ENCODE measurements at places on chromosomes 13 and 19. TPM values are rescaled to one million over a fixed set of nuclear protein-coding genes. Genes with fewer than 3 reads are reported as not detected.
A peak's percentile ranks its signal among the peaks of the same experiment; 100 is the strongest.

DNA sequence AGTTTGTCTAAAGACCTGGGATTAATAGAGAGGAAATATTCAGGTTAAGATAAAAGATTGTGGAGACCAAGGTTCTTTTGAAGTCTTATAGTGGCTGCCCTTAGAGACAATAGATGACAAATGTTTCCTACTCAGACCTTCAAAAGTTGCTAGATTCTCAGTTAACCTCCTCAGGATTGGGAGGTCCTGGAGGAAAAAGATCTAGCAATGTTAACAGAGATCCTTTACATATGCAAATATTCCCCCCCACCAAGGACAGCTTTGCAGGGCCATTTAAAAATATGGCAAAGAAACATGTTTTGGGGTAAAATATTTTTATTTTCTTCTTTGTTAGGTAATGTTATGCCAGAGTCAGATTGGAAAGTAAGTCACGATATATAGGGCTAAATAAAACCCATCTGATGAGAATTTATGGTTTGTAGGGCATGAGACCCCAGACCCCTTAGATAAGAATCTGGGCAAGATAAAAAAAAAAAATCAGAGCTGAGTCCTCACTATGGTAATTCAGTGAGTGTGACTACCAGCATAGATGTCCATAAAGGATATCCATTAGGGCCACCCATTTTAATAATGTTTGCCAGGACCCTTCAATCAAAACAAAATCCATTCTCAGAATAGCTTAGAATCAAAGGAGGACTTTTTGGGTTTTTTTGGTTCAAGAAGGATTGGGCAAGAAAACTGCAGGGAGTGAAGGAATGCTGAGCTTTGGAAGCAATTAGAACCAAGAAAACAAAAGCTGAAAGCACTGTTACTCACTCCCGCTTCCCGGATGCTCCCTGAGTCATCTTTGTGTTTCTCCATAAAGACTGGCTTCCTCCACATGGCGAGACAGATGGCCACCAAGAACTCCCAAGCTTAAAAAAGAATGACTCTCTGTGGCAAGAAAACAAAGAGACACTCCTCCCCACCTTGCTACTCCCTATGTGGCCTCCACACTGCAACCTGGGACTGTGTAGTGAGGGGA, 28.2 kb downstream of the VSTM1 start:
- no peaks in the 10 kb centered on the region for H3K36me3 ChIP-seq
- H3K27me3 ChIP-seq = no peaks in the 10 kb centered on the region
- no peak overlapping the region for H3K27ac ChIP-seq
- no peaks in the 10 kb centered on the region for H3K4me1 ChIP-seq
- DNase-seq = no peak
- no peak overlapping the region for H3K4me3 ChIP-seq

DNA sequence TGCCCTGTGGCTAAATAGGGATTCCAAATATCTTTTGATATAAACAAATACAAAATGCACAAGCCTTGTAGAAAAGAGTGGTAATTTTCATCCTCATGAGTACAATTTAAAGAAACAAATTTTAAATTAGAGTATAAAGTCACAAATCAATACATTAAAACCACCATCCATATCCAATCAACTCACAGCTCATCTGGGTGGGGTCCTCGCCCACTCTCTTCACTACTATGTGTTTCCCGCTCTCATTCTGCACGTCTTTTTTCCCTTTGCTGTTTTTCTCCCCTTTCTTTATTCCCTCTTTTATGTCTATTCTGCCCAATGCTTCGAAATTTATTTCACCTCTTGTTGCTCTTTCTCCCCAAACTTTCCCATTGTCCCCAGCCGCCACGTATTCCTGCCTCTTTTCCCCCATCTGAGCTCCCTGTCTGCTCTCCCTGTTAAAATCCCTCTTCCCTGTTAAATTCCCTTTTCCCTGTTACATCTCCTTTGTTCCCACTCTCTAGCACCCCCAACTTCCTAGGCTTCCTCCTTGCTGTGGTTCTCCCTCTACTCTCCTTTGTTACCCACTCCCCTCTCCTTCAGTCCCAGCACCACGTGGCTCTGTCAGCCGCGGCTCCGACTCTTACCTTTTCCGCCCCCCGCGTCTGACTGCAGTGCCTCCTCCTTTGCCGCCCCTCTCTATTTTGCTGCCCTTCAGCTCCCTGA, 1.3 kb downstream of the ZNF616 start:
- H3K4me3 ChIP-seq = peak overlapping the region; percentile 98
- H3K4me1 ChIP-seq = peaks cover 11% of the 10 kb centered on the region
- H3K27ac ChIP-seq = peak overlapping the region; percentile 97
- no peaks in the 10 kb centered on the region for H3K27me3 ChIP-seq

GRCh38 chr13:87954091-87954490, 282.9 kb downstream of the SLITRK5 start:
- no peak for DNase-seq
- no peaks in the 10 kb centered on the region for H3K27me3 ChIP-seq
- no peak overlapping the region for H3K4me3 ChIP-seq
- H3K4me1 ChIP-seq = no peaks in the 10 kb centered on the region
- H3K36me3 ChIP-seq = no peaks in the 10 kb centered on the region

DNA sequence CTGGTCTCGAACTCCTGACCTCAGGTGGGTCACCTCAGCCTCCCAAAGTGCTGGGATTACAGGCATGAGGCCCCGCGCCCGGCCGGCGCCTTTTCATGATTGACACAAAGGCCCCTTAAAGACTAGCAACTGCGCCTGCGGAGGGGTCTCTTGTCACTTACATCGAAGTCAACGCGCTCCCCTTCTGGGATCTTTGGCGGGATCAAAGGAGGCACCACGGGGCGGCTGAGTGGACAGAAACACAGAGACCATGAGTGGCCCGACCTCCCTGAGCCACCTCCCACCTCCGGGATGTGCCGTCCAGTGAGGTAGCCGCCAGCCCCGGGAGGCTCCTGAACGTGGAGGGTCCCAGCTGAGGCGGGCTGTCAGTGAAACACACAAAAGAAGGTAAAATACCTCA, 7.3 kb downstream of the TNNT1 start:
- H3K36me3 ChIP-seq = no peaks in the 10 kb centered on the region
- peaks cover 3% of the 10 kb centered on the region for H3K4me1 ChIP-seq
- DNase-seq = no peak
- H3K27ac ChIP-seq = no peak overlapping the region
- peaks cover 45% of the 10 kb centered on the region for H3K27me3 ChIP-seq

The F7 gene
- total RNA-seq = not detected

GRCh38 chr19:2608602-2608922, 93.9 kb downstream of the GNG7 start:
- no peaks in the 10 kb centered on the region for H3K27me3 ChIP-seq
- no peaks in the 10 kb centered on the region for H3K4me1 ChIP-seq
- no peak overlapping the region for H3K27ac ChIP-seq

DNA sequence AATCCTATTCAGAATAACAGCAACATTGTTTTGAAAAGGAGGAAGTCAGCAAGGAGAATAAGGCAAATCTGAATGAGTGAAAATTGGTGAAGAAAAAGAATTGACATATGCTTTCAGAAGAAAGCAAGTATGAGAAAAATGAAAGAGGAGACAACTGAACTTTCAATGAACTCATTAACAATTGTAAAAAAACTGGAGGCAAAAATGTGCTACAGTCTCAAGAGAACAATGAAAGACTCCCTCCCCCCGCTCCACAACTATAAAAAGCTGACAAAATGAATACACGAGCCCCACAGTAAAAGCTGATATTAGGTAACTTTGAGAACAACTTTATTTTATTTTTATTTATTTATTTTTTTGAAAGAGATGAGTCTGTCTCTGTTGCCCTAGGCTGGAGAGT, 373.1 kb downstream of the DIAPH3 start:
- DNase-seq = no peak
- H3K27ac ChIP-seq = no peak overlapping the region
- no peaks in the 10 kb centered on the region for H3K27me3 ChIP-seq
- no peak overlapping the region for H3K4me3 ChIP-seq

DNA sequence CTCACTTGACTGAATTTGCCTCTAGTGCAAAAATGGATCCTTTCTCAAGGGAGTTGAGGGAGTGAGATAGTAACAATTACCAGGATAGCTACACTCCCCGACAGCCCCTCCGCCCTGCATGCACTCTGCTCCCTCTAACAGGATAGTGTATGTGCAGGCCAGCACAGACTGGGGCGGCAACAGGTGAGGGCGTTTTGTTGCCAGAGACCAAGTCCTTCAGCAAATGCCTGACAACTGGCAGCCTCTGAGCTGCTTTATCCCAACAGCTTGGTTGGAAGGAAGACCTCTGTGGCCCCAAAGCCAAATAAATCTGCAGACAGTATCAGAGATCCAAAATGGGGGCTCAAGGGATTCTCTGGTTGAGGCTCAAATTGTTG, 86.6 kb downstream of the SLC7A1 start:
- peaks cover 16% of the 10 kb centered on the region for H3K4me1 ChIP-seq
- DNase-seq = no peak
- no peaks in the 10 kb centered on the region for H3K27me3 ChIP-seq
- H3K36me3 ChIP-seq = no peaks in the 10 kb centered on the region

The KLF1 gene
- 0.77 TPM for total RNA-seq

Measured in uterus (tissue), 4 donors.